ENCODE measurements at places on chromosomes 12 and 14. TPM values are rescaled to one million over a fixed set of nuclear protein-coding genes. Genes with fewer than 3 reads are reported as not detected.

ACOT4 gene
- 2.5 TPM for total RNA-seq

MYH6 gene
- 0.03 TPM for total RNA-seq

RCOR1 gene
- 26.6 TPM for total RNA-seq

CLEC1B gene
- not detected for total RNA-seq

GLIPR1L1 gene
- total RNA-seq, result not detected

NOS1 gene
- total RNA-seq, result 0.61 TPM

KRT75 gene
- total RNA-seq, result 0.26 TPM

NKX2-1 gene
- not detected for total RNA-seq

DNAJC22 gene
- 18.4 TPM for total RNA-seq

ASB2 gene
- total RNA-seq, result 0.67 TPM

KRT72 gene
- not detected for total RNA-seq

DNAH10 gene
- total RNA-seq, result 0.29 TPM

CHST11 gene
- 22.7 TPM for total RNA-seq

SCARB1 gene
- total RNA-seq, result 161 TPM

ARF3 gene
- total RNA-seq, result 164 TPM

SIX6 gene
- total RNA-seq, result not detected

LGMN gene
- total RNA-seq, result 61.4 TPM

TBK1 gene
- total RNA-seq, result 24.6 TPM

AMN1 gene
- total RNA-seq, result 8.6 TPM

CABP1 gene
- total RNA-seq, result 0.21 TPM

P2RX2 gene
- not detected for total RNA-seq

GLT8D2 gene
- 0.25 TPM for total RNA-seq

NID2 gene
- total RNA-seq, result 13.8 TPM

KRT2 gene
- not detected for total RNA-seq

NUAK1 gene
- 7.5 TPM for total RNA-seq

NFKBIA gene
- total RNA-seq, result 173 TPM

COCH gene
- 27.1 TPM for total RNA-seq

LRTM2 gene
- 0.05 TPM for total RNA-seq

MYO1H gene
- total RNA-seq, result not detected

NEK9 gene
- total RNA-seq, result 34.1 TPM

FAM186B gene
- total RNA-seq, result 0.16 TPM

STX2 gene
- total RNA-seq, result 24.8 TPM

GNG2 gene
- total RNA-seq, result 4.0 TPM

IGF1 gene
- total RNA-seq, result not detected

MTRFR gene
- total RNA-seq, result 17.4 TPM

BCL7A gene
- total RNA-seq, result 10.7 TPM

HNF1A gene
- 3.9 TPM for total RNA-seq

LHX5 gene
- 0.07 TPM for total RNA-seq

MAP1LC3B2 gene
- total RNA-seq, result 1.3 TPM

HPD gene
- 2.1 TPM for total RNA-seq

KLRC3 gene
- not detected for total RNA-seq

SLCO1B1 gene
- total RNA-seq, result 0.46 TPM

EPS8 gene
- total RNA-seq, result 49.0 TPM

ACVRL1 gene
- total RNA-seq, result 0.14 TPM

DIO3 gene
- not detected for total RNA-seq
